ENCODE measurements at places on chromosomes 1 and 21. TPM values are rescaled to one million over a fixed set of nuclear protein-coding genes. Genes with fewer than 3 reads are reported as not detected.

DNA sequence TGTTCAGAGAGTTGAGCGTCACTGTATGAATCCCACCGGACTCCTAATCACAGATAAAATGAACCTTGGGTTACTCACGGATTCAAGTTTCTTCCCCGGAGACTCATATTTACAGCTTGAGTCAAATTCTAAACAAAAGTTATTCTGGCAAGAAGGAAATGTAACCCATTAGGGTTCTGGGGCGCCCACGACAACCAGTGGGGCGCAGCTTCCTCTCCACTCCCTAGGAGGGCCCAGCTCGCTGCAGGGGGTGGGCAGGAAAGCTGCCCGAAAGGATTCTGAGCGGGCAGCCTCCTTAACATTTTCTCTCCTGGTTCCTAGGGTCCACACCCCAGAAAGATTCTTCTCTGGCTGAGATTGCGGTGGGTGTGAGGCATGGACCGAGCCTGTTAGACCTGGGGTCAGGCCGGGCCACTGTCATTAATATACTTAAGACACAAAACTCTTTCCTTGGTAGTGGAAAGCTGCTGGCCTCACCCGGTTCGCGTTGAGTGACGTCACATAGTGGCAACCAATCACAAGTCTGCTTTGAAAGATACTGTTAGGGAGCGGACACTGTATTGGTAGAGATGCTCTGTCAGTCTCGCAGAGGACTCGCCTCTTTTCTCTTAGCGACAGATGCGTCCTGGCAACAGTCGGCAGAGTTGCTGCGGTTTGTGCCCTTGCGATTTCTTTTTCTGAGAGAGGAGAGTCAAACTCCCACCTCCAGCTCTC, 13.6 kb upstream of the MCOLN3 start:
- peak; percentile 85 for DNase-seq

DNA sequence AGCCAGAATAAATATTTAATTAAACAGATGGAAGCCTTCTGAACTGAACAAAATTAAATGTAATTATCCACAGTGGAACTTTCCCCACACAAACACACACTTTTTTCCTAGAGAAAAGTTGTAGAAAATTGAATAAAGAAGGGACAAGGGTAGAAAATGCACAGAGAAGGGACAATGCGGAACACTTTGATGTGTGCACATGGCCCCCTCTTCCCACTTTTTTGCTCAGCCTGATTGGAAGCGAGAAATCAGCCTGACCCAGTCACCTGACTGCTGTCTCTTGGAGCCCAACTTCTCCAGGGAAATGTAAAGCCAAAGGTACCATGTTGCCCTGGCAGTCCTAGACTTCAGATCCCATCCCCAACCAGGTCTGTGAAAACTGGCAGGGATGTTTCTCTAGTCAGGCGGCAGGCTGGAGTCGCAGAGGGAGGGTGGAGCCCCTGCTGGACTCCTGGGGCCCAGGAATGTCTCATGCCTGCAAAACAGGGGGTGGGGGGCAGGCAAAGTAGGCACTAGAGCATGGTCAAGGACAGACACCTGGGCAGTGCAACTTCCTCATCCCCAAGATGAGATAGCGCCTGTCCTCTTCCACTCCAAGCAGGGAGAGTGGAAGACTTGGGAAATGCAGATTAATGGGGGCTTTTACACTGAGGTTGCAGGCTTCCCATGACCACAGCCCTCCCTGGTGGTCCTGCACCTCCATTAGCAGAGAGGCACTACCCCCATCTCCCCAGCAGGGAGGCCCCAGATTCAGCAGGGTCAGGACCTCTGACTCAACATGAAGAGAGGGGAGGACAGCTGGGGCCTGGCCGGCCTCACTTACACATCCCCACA, 2.8 kb downstream of the CERS2 start:
- DNase-seq, result no peak

GRCh38 chr21:36079010-36079649, 9.3 kb downstream of the CBR1 start:
- no peak for DNase-seq

GRCh38 chr1:154410185-154410827, 5.2 kb downstream of the IL6R start:
- no peak for DNase-seq

DNA sequence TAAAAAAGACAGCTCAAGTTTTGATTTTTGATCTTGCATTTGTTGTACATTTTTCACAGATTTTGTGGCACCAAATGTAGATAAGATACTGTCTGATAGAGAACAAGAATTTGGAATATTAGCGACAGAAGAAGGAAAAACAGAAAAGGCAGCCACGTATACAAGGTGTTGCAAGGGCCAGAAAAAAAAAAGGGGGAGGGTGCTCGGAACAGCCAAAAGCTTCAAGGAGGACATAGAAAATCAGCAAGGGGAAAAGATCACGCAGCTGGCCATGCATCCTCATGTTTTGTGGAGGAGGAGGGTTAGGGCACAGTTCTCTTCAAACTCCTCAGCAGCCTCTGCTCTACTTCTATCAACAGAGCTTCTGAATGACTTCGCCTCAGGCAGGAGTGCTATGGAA, 80.7 kb upstream of the MROH9 start:
- no peak for DNase-seq

DNA sequence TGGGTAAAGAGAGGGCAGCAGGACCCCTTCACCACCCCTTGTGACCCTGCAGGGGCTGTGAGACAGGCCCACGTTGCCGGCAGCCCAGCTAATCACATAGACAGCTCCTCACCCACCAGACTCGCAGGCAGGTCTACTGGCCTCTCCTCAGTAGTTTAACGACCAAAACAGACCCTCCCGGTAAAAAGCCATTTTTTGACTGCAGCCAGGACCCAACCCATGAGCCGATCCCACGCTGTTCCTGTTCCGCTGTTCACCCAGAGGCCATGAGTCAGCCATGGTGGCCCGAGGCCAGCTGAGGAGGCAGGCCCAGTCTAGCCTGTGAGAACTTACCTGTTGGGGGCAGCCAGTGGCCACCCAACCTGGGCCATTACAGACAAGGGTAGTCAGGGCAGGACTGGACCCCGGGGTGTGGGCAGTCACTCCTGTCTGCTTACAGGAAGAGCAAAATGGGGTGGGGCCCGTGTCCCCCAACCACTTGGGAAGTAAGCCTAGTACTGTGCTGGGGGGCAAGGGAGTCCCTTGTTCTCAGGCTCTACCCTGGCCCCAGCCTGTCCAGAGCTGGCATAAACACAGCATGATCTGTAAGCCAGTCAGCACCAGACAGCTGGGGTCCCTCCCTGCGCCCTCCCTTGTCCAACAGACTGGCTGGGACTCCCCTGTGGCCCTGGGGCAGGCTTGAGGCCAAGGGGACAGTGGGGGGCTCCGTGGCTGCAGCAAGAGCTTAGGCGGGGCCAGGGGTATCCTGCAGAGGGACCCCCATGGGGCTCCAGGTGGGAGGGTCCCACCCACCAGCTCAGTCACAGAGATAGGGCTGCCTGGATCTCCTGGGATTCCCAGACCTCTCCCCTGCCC, 61.9 kb downstream of the WNT9A start:
- DNase-seq, result peak; percentile 62

GRCh38 chr21:36700295-36700970, 1.5 kb downstream of the SIM2 start:
- DNase-seq, result no peak

DNA sequence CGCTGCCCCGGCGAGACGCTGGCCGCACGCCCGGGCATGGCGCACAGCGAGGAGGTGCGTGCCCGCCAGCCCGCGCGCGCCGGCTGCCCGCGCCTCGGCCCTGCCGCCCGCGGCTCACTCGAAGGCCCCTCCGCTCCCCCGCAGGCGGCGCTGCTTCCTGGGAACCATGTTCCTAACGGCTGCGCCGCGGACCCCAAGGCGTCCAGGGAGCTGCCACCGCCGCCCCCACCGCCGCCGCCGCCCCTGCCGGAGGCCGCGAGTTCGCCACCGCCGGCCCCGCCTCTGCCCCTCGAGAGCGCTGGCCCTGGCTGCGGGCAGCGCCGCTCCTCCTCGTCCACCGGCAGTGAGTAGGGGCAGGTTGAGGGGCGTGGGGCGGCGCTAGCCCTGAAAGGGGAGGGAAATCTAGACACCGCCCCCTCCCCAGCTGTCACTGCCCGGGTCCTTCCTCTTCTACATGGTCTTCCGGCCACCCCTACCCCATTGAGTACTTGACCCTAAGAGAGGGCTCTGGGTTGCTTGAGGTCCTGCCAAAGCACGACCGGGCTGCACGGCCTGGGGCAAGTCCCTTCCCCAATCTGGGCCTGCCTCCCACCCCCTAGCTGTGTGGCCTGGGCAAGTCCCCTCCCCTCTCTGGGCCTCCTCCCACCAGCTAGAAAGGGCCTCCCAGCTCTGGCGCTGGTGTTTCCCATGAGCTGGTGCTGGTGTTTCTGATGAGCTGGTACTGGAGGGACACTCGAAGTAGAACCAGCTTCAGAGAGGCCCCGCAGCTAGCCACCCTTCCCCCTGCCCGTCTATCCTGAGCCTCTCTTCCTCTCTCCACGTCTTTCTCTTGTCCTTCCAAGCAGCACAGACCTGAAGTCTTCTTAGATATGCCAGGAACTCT, 17.0 kb downstream of the TNFRSF25 start:
- DNase-seq, result no peak

DNA sequence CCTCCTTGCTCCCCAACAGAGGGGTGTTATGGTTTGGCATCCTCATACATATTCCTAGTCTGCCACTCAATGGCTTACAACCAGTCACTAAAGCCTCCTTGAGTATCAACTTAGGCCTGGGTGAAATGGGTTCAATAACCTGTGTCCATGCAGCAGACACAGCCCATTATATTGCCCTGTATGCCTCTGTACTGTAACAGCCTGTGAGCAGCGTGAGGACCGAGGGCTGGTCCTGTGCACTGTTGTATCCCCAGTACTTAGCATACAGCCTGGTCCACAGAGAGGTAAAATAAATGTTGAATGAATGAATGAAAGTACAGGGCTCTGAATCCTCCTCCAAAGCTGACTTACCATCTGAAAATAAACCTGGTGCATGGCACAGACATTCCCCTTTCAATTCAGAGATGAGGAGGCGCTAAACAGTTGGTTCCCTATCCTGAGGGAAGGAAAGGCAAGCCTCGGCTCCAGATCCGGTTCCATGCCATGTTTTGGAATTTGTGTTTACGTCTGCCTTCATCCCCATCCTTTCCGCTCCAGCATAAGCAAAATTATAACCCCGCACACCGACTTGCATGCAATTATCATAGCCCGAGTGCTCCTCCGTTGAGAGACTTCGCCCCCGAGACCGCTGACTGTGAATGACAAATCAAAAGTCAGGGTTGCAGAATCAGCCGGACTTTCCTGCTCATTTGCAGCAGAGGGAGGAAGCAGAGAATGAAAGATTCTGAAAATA, 45.0 kb upstream of the DNAJC6 start:
- DNase-seq, result no peak

GRCh38 chr1:101235696-101236515, 913 bp upstream of the S1PR1 start:
- no peak for DNase-seq

GRCh38 chr1:47227341-47228232, 4.4 kb downstream of the TAL1 start:
- no peak for DNase-seq

- peak; percentile 82 for DNase-seq
Measured at GRCh38 chr1:3618881-3619671, 5.7 kb upstream of the TPRG1L start.

DNA sequence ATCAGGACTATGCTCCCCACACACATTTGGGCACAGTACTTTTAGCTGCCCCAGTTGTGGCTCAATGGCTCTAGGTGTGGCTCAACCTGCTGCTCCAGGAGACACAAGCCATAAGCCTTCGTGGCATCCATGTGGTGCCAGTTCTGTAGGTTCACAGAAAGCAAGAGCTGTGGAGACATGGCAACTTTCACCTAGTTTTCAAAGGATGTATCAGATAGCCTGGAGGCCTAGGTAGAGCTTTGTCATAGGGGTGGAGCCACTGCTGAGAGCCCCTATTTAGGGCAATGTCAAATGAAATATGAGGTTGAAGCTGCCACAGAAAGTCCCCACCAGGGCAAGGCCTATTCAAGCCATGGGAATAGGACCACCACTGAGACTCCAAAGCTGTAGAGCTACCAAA, 210.5 kb downstream of the LMO4 start:
- no peak for DNase-seq

DNA sequence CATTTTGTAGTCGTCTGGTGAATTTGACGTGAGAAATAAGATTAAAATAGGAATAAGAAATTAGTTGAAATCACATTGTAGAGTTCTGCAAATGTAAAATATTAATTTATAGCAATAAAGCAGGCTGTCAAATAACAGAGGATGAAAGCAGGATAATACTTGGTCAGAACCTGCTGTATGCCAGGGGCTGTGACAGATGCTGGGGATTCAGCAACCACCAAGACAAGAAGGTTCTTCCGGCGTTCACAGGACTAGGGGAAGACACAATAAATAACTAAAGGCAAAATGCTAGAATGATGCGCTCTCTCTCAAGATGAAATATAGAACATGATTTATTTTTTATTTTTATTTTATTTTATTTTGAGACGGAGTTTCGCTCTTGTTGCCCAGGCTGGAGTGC, 6.8 kb upstream of the PARK7 start:
- no peak for DNase-seq

DNA sequence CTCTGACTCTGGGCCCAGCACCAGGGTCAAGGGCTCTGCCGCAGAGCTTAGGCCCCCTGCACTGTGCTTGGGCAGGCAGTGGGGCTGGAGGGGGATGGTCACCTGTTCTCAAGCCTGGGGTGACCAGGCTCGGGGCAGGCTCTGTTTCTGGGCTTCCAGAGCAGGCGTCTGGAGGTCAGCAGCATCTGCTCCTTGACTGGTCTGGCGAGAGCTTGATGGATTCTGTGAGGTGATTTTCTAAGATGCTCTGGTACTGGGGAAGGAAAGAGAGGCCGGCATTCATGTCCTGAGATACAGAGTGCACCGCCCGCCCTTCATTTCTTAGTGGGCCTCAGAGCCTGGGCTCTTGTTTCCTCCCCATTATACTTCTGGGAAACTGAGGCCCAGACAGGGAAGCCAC, 24.5 kb downstream of the RAB7B start:
- peak; percentile 8 for DNase-seq

DNA sequence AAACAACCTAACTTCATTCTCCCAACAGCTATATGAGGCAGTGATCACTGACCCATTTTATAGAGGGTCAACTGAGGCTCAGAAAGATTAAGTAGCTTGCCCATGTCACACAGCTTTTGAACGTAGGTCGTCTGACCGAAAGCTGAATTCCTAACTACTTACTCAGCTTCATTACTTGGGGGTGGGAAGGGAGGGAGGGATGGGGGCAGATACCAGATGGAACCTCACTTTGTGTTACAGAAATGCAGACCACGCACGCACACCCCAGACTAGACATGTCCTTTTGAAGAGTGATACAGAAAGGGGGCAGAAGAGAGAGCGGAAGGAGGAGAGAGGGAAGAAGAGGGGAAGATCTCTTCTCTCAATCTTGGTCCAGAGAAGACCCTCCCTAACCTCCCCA, 2.3 kb downstream of the ADGRB2 start:
- DNase-seq, result no peak

- no peak for DNase-seq
Measured at GRCh38 chr21:19228226-19228625, 824.6 kb upstream of the TMPRSS15 start.

UBAP2L gene
- 51.9 TPM for total RNA-seq

PKP1 gene
- total RNA-seq, result 5.0 TPM

SPRR2G gene
- not detected for total RNA-seq

CDCA8 gene
- 0.28 TPM for total RNA-seq

NUP210L gene
- 0.09 TPM for total RNA-seq

LCA5L gene
- total RNA-seq, result 2.6 TPM

CDK18 gene
- total RNA-seq, result 6.1 TPM

SH2D5 gene
- total RNA-seq, result not detected

Data from omental fat pad (tissue), 4 donors.